ENCODE measurements at places on chromosomes 11 and 22.

GRCh38 chr22:37197451-37198257 is 9.6 kb upstream of the C1QTNF6 start:
- DNase-seq, result no peak

GRCh38 chr11:120200677-120201076 is 10.2 kb upstream of the OAF start:
- DNase-seq, result no peak

DNA sequence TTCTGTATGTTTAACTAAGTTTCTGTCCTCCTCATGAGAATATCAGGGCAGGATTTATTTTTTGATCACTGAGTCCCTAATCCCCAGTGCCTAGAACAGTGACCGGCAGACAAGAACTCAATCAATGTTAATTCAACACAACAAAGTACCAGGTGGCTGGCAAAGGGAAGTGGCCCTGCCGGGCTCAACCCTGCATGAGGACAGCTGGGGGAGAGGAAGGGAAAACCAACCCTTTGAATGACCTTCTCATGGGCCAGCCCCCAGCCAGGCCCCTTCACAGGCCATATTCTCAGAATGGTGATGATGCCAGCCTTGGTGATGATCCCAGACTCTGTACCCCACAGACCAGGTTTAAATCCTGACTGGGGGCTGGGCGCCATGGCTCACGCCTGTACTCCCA is 1.4 kb upstream of the MFNG start:
- DNase-seq, result no peak

- no peak for DNase-seq
These were observed 35.8 kb downstream of the UVRAG start for GRCh38 chr11:75850787-75851186.

GRCh38 chr11:112129656-112130055 is 34.2 kb downstream of the IL18 start:
- peak; percentile 70 for DNase-seq

- DNase-seq, result no peak
These were observed 1.2 kb upstream of the MYO7A start for GRCh38 chr11:77126861-77127234.

DNA sequence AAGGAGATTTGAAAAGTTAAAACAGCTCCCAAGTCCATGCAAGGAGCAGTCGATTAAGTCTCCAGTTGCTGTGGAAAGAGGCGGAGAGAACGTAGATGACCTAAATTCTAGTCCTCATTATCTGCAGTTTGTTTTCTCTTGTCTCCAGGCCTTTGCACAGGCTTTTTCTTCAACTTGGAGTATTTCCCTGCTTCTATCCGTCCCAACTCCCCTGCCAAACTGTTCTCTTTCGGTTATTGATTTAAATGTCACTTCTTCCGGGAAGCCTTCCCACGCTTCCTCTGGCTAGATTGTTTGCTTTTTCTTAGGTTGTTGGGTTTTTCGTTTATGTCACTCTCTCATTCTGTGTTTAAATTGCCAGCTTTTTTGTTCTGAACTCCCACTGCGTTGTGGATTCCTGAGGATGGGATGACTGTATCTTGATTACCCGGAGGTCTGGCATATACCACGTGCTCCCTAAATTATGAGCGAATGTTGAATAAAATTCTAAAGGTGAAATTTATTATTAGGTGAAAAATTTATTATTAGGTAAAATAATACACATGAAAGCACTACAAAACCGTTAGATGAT is 463 bp downstream of the TMEM126B start:
- DNase-seq, result no peak

DNA sequence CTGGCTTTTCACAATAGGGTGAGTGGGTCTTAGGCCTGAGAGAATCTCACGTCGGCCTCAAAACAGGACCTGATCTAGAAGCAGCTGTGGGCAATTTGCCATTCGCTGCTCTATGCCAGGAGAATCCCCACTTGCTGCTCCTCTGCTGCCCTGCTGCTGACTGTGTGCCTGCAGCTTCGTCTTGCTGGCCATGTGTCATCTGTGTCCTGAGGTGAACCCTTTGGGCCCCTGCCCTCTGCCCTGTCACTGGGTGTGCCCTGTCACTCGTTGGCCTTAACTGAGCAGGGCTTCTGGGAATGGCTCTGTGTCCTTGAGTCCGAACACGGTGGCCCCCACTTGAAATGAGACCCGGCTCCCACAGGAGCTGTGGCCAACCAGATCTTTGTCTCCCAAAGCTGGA is 6.2 kb downstream of the NAA40 start:
- DNase-seq, result no peak

DNA sequence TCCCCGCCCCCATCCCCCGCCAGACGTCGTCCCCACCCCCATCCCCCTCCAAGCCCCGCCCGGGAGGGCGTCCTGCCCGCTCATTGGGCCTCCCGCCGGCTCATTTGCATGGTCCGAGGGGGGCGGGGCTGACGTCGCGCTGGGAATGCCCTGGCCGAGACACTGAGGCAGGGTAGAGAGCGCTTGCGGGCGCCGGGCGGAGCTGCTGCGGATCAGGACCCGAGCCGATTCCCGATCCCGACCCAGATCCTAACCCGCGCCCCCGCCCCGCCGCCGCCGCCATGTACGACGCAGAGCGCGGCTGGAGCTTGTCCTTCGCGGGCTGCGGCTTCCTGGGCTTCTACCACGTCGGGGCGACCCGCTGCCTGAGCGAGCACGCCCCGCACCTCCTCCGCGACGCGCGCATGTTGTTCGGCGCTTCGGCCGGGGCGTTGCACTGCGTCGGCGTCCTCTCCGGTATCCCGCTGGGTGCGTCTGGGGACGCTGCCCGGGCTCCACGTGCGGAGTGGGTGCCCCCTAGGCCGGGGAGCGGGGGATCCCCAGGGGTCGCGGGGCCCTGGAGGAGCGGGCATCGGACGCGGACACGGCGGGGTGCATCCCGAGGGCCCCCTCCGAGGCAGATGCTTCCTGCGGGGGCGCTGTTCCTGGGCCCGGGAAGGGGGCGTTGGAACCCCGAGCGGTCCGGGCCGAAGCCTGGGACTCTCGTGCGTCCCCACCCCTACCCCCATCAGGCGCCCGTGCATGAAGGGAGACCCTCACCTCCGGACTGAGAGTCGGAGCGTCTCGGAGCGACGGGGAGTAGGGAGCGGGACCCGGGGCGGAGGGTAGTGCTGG is at the start of gene PNPLA3:
TSS of gene PNPLA3 (plus strand) at position 175 of the 834 bp plus-strand sequence. CDS start at position 282, 107 bp downstream.
- peak; percentile 41 for DNase-seq

GRCh38 chr11:31815711-31816467 is 4.8 kb upstream of the PAX6 start:
- DNase-seq, result no peak

GRCh38 chr22:34669001-34669400 is 397.0 kb upstream of the ISX start:
- no peak for DNase-seq

DNA sequence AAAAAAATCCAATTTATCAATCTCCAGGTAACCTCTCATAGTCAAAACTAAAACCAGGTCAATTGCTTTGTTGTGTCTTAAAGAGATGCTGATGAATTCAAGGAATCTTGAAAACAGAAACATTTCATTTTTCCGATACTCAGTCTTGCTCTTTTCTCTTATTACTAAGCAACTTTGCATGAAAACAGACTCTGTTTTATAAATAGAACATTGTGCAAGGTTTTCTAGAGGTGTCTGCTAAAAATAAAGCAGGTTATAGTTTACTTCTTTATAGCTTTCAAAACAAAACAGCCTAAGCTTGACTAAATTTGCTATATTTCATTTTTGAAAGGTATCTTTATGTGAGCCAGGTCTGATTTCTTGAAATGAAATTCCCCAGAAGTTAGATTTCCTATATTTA is 109.3 kb downstream of the ARL14EP start:
- no peak for DNase-seq

- DNase-seq, result no peak
These were observed 190.5 kb upstream of the MTMR2 start for GRCh38 chr11:96114178-96115064.

GRCh38 chr11:5288108-5288905 is 13.4 kb downstream of the OR51B4 start:
- DNase-seq, result no peak

GRCh38 chr11:93196816-93197379 is 893 bp downstream of the SLC36A4 start:
- no peak for DNase-seq

DNA sequence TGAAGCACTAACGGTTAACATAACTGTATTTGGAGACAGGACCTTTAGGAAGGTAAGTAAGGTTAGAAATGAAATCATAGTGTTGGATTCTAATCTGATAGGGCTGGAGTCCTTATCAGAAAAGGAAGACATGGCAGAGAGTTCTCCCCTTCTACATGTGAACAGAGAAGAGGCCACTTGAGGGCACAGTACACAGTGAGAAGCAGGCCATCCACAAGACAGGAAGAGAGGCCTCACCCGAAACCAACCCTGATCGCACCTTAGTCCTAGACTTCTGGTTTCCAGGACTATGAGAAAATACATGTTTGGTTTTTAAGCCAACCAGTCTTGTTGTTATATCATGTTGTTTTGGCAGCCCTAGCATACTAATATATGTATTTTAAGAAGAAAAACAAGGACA is 170.0 kb downstream of the LRRC4C start:
- no peak for DNase-seq

- no peak for DNase-seq
These were observed 67.2 kb upstream of the OLFML1 start for GRCh38 chr11:7418061-7418460.

- peak; percentile 47 for DNase-seq
These were observed 167.0 kb downstream of the BUD13 start for GRCh38 chr11:116605543-116606459.

DNA sequence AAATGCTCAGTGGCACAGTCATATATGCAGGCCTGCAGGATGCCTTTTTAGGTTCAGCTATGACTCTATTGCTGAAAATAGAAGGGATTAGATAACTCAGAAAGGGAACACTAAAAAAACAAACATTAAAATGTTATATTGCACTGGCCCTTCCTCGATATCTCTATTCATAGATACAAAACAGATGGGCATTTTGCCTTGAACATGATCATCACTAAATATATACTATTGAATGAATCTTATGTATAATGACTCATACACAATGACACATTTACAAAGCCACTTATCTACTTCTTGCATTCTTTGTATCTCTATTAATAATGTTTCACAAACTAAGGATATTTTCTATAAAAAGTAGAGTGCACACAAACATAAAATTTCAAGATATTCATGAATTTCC is 2352.8 kb upstream of the RAG2 start:
- DNase-seq, result no peak

- DNase-seq, result no peak
These were observed 67.4 kb upstream of the PITPNB start for GRCh38 chr22:27986459-27986858.

GRCh38 chr11:130600139-130600538 is 151.7 kb downstream of the ADAMTS15 start:
- DNase-seq, result no peak

DNA sequence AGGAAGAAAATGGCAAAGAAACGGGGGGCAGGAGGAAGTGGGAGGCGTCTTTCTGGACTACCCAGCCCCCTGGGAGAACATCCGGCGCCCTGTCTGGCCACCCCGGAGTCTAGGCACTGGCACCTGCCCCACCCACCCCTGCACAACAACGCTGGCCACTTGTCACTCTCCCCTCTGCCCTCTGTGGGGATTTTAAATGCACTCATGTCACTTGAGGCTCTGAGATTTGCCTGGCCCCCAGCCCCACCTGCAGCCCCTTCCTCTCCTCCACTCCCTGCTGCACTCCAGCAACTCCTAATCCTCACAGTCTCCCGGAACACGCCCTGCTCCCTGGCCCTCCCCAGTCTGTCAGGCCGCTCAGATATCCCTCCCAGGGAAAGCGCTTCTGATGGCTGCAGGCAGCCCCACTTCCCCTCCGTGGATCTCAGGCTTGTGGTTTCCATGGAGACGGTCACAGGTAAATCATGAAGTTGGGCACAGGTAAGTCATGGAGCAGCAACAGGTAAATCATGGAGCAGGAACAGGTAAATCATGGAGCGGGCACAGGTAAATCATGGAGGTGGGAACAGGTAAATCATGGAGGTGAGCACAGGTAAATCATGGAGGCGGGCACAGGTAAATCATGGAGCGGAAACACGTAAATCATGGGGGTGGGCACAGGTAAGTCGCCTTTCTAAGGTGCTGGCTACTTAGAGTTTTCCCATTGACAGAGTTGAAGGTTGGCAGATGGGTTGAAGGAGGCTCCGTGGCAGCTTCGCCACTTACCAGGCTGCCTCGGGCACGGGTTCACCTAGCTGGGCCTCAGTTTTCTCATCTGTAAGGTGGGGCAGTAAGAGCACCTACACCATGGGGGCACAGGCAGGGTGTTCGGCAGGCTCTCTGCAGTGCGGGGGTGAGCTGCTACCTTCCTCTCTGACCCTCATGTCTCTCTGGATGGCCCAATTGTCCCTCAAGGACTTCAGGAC is 79.0 kb upstream of the SHISAL1 start:
- DNase-seq, result no peak

DNA sequence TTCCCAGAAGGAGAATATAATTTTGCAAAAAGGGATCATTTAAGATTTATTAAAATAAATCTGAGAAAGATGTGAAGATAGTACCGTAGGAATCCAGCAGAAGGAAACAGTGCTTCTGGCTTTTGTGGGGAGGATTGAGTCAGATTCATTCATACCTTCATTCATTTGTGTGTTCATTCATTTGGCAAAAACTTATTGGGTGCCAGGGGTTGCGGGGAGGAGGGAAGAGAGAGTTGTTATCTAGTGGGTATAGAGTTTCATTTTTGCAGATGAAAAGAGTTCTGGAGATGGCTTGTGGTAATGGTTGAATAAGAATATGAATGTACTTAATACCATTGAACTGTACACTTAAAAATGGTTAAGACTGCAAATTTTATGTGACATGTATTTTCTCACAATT is 31.1 kb downstream of the BMAL1 start:
- no peak for DNase-seq

- no peak for DNase-seq
These were observed 976.9 kb upstream of the TENM4 start for GRCh38 chr11:80417681-80418080.

DNA sequence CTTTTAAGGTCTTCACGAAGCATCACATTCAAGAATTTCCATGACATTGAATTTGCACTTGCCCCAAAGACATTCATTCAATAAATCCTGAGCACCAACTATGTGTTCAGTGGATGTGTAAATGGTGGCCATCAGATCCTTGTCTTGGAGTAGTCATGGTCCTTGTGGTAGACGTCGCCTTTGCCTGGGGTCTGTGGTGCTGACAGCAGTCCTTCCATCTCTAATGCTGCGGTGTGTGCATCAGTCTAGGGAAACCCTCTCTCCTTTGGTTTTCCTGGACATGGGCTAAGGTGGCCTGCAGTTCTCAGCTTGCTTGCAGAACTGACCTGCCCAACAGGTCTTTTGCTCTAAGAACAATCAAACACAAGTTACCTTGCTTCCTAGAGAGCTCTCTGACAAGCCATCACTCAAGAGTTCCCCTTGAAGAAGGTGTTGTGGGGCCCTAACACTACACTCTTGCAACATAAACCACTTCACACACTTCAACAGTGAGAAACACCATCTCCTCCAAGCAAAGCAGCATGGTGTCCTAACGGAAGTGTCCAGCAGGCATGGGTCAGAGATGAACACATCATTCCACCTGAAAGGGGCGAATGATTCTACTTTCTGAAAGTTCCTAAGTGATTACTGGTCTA is 72.1 kb downstream of the BUD13 start:
- no peak for DNase-seq
